Activated T-cell treated with anti-CD3 and anti-CD28 coated beads for 4 hours (primary cell): ENCODE measurements at places on chromosomes 13 and 19.

DNA sequence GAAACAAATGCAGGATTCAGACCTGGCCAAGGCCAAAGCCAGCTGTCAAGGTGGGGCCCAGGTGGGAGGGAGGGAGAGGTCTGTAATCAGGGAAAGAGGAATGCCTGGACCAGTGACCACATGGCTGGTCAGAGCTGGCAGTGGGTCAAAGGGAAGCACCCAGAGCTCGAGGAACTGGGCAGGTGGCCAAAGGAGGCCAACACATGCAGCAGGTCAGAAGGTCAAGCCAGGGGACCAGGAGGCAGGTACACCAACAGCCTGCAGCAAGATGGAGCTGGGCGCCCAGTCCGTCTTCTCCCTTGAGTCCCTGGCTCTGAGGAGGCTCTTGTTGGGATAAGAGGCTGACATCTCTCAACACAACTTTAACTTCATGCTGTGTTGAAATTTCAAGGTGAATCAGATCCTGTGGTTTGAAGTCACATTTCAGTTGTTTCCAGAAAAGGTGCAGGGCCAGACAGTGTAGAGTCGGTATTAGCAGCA, 17.1 kb downstream of the GPATCH1 start:
- no peak for DNase-seq

DNA sequence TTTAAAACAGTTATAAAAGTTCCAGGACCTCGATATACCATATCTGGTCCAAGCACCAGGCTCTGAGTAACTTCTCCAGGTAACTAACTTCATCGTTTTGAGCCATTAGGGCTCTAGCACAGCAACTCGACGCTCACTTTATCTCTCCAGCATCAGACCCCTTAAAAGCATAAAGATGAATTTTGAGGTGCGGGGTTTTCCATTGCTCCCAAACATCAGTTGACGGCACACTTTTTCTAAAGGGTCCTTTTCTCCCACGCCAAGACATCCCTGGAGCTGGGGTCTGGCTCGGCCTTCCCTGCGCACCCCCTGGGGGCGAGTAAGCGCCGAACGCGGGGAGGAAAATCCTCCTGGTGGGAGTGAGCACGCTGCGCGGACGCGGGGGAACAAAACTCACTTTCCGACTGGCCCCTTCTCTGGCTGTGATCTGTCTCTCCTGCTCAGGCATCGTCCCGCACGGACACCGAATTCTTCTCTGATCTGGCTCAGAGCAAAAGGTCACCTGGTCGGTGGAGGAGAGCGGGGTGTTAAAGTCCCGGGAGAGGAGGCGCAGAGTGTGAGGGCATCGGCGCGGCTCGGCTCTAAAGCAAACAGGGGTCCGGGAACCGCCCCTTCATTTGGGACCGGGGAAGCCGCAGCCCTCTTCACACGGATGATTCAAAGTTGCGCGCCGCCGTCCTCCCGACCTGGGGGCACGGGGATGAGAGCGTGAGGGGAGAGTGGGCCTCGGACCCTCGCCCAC, at the start of gene ATP7B:
Gene ATP7B (minus strand): TSS at position 561 of the 742 bp plus-strand sequence. CDS start 113 bp downstream, at position 448.
- no peak for DNase-seq

- no peak for DNase-seq
Observed at GRCh38 chr19:40367577-40368434, 19.3 kb downstream of the PLD3 start.

DNA sequence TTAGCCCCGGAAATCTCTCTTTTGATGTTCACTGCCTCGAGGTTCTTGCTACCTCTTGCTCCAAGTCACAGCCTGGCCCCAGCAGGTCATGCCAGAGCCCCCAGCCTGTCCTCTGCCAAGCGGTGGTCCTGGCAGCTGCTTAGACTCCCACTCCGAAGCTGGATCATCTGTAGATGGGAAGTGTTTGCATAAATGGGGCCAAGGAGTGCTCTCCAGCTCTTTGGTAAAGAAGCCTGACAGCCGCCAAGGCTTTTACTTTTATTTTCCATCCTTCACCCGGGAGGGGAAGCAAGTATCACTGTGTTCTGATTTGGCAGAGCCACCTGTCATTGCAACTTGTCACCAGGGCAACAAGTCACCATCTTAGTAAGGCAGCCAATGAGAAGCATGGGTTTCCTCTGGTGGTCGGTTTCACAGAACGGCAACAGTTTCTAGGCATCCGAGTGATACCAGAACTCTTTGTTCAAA, 10.6 kb upstream of the RETN start:
- no peak for DNase-seq

DNA sequence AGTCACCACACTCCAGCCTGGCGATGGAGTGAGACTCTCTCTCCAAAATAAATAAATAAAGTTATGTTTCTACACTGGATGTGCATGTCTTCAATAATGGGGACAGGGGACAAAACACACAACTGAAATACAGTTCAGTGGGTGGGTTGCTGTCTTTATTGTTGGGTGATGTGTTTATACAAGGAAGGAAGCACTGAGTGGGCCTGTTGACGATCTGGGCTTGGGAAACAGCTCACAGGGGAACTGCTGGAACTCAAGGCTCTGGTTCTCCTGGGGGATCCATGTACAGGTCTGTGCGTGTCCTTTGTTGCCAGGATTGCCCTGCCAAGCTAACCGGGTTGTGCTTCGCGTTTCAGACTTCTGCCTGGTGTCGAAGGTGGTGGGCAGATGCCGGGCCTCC, 18.9 kb downstream of the SPINT2 start:
- no peak for DNase-seq

DNA sequence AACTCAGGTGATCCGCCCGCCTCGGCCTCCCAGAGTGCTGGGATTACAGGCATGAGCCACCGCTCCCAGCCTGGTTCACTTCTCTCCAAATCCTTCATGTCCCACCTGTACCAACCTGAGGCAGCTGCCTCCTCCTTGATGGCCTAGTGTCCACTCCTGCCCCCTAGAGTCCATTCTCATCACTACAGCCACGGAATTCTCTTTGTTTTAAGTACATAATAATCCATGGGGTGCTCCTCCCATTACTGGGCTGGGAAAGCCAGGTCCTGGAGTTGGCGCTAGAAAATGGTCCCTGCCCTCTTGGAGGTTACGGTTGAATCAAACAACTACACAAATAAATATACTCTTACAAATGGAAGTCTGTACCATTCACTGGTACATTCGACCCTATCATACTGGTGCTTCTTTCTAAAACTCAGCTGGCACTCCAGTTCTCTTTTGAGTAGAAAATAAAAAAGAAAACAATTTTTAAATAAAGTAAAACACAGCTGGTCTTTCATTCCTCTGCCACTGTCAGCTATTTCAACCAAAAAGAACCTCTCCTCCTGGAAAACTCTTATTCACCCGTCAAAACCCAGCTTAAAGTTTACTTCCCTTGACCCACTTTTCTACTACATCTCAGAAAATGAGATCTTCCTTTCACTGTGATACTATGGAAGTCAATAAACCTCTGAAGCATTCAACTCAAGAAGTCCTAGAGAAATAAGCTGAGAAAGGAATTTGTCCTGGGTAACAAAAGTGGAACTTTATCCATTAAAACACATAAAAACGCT, 22.4 kb upstream of the ARHGEF18 start:
- DNase-seq, result no peak

- DNase-seq, result peak; percentile 78
Observed at GRCh38 chr19:3125900-3126524, 9.8 kb upstream of the GNA15 start.

- no peak for DNase-seq
Observed at GRCh38 chr13:42997381-42997780, 5.3 kb upstream of the EPSTI1 start.

DNA sequence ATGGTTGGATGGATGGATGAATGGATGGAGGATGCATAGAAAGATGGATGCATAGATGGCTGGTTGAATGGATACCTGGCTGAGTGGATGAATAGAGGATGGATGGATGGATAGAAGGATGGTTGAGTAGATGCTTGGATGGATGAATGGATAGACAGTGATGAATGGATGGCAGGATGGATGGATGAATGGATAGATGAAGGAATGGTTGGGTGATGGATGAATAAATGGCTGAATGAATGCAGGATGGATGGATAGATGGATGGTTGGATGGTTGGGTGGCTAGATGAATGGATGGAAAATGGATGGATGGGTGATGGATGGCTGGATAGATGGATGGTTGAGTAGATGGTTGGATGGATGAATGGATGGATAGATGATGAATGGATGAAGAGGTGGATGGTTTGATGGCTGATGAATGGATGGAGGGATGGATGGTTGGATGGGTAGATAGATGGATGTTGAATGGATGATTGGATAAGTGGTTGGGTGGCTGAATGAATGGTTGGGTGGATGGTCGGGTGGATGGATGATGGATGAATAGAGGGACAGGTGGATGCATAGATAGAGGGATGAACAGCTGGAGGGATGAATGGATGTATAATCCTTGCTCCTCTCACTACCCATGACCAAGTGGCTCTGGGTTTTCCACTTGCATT, 3.6 kb upstream of the SULT2B1 start:
- DNase-seq, result no peak

GRCh38 chr19:4929186-4929585, 19.9 kb downstream of the UHRF1 start:
- DNase-seq, result no peak

- no peak for DNase-seq
Observed at GRCh38 chr19:23394511-23394910, 760 bp downstream of the ZNF91 start.

- DNase-seq, result no peak
Observed at GRCh38 chr19:47093254-47093653, 20.3 kb downstream of the ZC3H4 start.

DNA sequence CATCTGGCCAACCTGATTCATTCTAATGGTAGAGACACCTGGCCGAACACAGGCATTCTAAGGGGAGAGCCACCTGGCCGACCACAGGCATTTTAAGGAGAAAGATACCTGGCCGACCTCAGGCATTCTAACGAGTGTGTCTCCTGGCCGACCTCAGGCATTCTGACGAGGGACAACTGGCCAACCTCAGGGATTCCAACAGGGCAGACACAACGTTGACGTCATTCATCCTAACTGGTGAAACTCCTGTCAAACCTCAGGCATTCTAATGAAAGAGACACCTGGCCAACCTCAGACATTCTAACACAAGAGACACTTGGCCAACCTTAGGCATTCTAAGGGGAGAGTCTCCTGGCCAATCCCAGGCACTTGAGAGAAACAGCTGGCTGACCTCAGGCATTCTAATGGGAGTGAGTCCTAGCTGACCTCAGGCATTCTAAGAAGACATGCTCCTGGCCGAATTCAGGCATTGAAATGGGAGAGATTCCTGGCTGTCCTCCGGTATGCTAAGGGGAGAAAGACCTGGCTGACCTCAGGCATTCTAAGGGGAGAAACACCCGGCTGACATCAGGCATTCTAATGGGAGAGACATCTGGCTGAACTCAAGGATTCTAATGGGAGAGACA, 1352.5 kb downstream of the UQCRFS1 start:
- DNase-seq, result no peak

DNA sequence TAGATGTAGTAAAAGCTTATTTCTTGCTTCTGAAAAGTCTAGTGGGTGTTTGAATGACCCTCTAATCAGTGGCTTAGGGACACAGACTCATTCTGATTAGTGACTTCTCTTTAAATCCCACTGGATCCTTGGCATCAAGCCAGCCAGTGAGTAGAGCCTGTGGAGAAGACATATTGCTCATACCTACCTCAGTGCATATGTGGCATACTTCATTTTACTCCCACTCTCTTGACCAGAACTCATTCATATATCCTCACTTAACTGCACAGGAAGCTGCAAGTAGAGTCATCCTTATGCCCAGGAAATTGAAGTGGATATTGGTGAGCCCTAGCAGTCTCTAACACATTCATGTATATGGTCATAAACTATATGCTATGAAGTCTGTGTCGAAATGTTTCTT, 148.3 kb downstream of the PDS5B start:
- DNase-seq, result no peak

DNA sequence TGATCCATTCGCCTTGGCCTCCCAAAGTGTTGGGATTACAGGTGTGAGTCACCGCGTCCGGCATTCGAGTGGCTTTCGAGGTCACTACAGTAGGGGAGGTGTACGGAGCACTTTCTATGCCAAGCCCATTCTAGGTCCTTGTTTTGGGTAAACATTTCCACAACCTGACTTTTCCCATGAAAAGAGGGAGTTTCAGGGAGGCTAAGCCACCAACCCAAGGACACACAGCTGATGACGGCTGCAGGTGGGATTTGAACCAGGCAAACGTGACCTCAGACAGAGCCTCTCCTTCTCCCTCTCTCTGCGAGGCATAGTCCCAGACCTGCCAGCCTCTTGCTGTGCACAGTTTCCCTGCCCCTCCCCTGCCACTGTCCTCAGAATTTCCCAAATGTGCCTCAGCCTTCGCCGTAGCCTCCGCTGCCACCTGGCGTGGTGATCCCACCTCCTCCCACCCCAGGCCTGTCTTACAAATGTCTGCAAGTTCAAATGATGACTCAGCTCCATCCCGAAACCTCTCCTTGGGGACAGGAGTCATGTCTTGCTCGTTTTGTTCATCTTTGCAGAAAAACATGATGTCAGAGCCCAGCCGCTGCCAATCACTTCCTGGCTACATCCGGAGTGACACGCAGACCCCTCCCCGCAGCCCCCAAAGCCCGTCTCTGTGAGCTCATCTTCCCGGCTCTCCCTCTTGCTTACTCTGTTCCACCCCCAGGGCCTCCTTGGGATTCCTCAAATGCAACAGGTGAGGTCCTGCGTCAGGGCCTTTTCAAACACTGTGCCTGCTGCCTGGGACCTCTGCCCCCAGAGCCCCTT, 6.6 kb upstream of the GADD45B start:
- DNase-seq, result no peak

GRCh38 chr13:52104624-52105023, 24.2 kb downstream of the NEK5 start:
- no peak for DNase-seq

- no peak for DNase-seq
Observed at GRCh38 chr19:3658004-3658869, 31.6 kb upstream of the CACTIN start.

DNA sequence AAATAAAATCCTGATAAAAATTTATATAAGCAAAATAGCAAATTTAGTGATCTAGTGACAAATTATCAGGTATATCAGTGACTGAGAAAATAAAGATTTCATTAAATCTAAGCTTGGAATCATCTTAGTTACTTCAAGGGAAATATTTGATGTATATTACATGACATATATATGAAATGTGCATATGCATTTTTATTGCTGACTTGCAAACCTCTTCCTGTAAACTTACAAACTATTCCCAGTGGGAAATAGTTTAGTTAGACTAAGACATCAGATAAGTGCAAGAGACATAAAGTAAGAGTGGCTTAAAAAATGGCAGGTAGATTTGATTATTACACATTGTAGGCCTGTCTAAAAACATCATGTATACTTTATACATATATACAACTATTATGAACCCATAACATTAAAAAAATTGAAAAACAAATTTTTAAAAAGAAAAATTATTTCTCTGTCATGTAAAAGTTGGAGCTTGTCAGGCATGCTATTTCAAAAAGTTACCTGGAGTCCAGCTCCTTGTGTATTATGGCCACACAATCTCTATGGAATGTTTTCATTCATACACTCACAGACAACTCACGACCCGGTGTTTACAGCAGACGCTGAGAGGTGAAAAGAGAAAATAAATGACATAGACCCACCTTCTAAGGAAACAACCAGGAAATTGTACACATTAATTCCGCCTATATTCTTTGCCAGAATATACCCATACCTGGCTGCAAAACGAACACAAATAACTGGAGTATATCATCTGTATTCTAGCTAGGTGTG, 724.5 kb downstream of the SLITRK6 start:
- no peak for DNase-seq
